ENCODE measurements at places on chromosomes 6 and 20. TPM values are rescaled to one million over a fixed set of nuclear protein-coding genes. Genes with fewer than 3 reads are reported as not detected.

Gene CLPSL1
- not detected for polyA plus RNA-seq

Gene LATS1
- polyA plus RNA-seq: 3.1 TPM

Gene CLDN20
- polyA plus RNA-seq: not detected

Gene GTSF1L
- polyA plus RNA-seq: not detected

Gene RSPH9
- polyA plus RNA-seq: 0.21 TPM

Gene C6orf120
- polyA plus RNA-seq: 23.5 TPM

Gene TCF15
- 0.35 TPM for polyA plus RNA-seq

Gene MRAP2
- 0.56 TPM for polyA plus RNA-seq

Gene BMP5
- polyA plus RNA-seq: 0.09 TPM

Gene MAFB
- polyA plus RNA-seq: 20.9 TPM

Gene MYLIP
- 10.3 TPM for polyA plus RNA-seq

Gene LZTS3
- 18.4 TPM for polyA plus RNA-seq

Gene HCRTR2
- polyA plus RNA-seq: 0.03 TPM

Gene PRSS16
- 0.67 TPM for polyA plus RNA-seq

Gene CYP39A1
- polyA plus RNA-seq: 4.8 TPM

Gene CPXM1
- polyA plus RNA-seq: 38.5 TPM

Gene MAN1A1
- 37.5 TPM for polyA plus RNA-seq

Gene ME1
- 23.3 TPM for polyA plus RNA-seq

Gene SPATA25
- 1.1 TPM for polyA plus RNA-seq

Gene ADGRB3
- polyA plus RNA-seq: 0.46 TPM

Gene GSTA2
- polyA plus RNA-seq: 0.22 TPM

Gene DYNLT2
- 0.70 TPM for polyA plus RNA-seq

Gene BPIFB4
- polyA plus RNA-seq: 0.12 TPM

Gene BMP2
- polyA plus RNA-seq: 4.0 TPM

Gene AVP
- polyA plus RNA-seq: not detected
